ENCODE measurements at places on chromosomes 5 and 9.

DNA sequence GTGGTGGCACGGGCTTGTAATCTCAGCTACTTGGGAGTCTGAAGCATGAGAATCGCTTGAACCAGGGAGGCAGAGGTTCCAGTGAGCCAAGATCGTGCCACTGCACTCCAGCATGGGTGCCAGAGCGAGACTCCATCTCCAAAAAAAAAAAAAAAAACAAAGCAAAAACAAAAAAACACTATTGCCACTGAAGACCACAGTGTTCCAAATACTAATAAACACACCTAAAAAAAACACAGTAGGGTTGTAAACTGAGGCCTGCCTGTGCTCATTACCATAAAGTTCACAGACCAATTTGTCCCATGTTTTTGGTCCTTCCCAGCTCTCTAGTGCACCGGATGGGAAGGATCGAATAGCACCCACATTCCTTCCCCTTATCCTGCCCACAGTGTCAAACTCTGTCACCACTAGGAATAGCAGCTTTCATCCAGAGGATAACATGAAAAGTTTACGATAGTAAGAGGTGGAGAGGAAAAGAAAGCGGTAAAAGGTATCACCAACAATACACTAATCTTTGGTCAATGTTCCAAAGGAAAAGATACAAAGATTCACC lies 49.2 kb downstream of the MYO10 start:
- DNase-seq, result no peak

DNA sequence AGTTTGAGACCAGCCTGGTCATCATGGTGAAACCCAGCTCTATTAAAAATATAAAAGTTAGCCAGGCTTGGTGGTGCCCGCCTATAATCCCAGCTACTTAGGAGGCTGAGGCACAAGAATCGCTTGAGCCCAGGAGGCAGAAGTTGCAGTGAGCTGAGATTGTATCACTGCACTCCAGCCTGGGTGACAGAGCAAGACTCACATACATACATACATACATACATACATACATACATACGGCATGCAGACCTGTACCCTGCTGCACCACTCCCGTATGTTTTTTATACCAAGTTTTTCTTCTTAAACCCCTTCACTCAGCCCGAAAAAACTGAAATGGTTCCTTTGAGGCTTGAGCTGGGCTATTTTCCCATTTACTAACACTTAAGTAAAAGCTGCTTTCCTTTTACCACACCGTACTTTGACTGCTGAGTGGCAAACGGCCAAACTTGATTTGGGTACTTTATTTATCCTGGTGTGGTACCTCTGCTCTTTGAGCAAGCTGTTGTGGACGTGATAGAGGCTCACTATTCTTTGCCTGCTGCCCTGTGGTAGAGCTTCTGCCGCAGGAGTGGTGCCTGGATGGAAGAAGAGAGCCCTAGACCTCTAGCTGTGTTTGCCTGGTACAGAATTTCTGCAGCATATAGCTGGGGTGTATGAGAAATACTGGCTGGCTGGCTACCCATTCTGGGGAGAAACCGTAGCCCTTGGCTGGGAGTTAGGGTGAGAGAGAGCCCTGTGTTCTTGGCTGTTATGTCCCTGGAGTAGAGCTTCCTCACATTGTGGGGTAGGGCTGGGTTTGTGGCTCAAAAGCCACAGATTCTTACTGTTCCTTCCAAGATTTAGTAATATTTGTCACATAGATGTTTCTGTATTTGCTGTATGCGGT lies 19.4 kb downstream of the IPO11 start:
- no peak for DNase-seq

DNA sequence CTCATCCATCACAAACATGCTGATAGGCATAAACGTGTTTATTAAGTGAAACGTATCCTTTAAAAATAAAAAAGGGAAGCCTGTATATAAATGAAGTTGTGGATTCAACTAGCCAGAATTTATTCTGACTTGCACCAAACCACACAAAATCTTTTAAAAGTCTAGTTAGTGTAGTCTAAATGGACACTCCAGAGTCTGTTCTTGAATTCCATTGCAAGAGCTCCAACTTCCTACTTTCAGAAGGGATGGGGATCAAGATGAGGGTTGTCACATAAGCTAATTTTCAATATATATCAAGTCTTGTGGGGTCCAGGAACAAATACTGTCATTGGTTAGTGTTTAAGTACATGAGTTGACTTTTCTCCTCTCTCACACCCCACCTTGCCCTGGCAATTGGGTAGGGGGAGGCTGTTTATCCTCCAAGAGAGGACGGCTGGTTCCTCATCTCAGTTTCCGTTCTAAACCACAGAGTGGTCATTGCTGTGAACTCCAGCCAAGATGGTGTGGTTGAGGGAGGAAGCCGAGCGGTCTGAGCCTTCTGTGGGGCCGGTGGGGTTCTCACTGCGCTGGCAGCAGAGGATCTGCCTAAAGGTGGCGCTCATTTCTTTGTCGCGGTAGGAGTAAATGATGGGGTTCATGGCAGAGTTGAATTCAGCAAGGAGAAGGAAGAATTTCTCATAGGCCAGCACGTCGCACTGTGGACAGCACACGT lies 163.2 kb downstream of the LPAR1 start:
- no peak for DNase-seq

GRCh38 chr9:105413525-105413924 lies 34.3 kb upstream of the FSD1L start:
- DNase-seq, result peak; percentile 28

- DNase-seq, result no peak
These were observed 39.0 kb downstream of the RAPGEF1 start for GRCh38 chr9:131700765-131701435.

DNA sequence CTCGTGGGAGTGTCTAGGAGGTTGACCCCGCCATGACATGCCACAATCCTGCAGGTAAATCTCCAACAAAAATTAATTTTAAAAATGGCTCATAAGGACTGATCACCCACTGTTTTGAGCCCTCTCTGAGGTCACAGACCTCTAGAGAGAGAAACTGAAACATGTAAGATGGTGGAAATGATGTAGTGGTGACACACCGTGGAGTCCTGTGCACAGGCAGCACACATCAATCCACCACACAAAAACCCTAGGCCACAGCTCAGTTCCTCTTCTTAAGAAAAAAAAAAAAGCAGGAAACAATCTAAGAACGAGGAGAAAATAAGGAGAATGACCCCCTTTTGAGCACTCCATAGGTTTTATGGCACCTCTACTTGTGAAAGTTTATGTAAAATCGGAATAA lies 93.8 kb upstream of the FAM120A start:
- DNase-seq, result no peak

- DNase-seq, result no peak
These were observed 51.2 kb upstream of the BARHL1 start for GRCh38 chr9:132531195-132531594.

DNA sequence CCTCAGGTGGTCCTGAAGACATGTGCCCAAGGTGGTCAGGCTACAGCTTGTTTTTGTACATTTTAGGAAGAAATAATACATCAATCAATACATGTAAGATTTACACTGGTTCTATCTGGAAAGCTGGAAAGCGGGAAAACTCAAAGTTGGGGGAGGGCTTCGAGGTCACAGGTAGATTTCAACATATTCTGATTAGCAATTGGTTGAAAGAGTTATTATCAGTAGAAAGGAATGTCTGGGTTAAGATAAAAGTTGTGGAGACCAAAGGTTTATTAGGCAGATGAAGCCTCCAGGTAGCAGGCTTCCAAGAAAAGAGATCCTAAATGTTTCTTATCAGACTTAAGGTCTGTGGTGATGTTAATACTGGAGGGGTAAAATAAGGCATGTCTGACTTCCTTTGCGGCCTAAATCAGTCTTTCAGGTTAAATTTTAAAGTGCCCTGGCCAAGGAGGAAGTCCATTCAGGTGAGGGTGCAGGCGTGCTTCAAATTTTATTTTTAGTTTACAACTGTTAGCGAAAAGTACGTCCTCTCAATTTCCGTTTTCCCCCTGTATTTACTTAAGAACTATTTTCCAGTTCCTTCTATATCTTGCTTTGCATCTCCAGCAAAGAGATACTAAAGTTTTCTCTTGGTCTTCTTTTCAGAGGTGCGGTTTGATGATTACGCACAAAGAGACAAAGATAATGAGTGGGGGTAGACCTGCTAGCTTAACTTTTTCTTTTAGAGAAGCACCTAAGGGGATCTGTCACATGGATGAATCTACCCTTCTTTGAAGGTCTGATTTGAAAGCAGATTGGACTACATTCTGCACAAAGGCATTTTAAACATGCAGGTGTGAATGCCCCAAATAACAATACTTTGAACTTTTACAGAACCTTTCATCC lies 578.6 kb downstream of the RAB3C start:
- no peak for DNase-seq

GRCh38 chr9:121720311-121721057 lies 69.0 kb downstream of the DAB2IP start:
- DNase-seq, result no peak

GRCh38 chr5:154390096-154390495 lies 55.7 kb upstream of the SAP30L start:
- peak; percentile 85 for DNase-seq

- DNase-seq, result peak; percentile 19
These were observed 146.4 kb upstream of the TNC start for GRCh38 chr9:115264313-115264712.

DNA sequence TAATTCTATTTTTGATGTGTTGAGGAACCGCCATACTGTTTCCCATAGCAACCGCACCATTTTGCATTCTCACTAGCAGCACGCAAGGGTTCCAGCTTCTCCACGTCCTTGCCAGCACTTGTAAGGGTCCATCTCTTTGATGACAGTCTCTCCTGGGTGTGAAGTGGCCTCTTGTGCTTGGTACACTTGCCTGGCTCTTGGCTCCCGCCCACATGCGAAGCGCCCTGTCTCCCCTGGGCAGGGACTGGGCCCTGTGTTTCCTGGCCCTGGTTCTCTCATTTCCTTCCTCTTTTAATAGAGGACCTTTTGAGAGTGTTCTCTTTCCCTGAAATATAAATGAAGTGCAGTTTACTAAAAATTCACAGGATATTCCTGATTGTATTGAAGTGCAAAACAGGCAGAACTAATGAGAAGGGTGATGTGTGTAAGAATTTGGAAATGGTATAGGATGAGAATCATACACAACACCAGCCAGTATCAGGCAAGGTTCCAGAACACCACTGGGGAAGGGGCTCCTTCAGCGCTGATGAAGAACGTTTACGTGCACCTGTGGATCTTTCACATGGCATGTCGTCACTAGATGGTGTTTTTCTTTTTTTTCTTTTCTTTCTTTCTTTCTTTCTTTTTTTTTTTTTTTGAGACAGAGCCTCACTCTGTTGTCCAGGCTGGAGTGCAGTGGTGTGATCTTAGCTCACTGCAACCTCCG lies 73.0 kb downstream of the EHMT1 start:
- no peak for DNase-seq

DNA sequence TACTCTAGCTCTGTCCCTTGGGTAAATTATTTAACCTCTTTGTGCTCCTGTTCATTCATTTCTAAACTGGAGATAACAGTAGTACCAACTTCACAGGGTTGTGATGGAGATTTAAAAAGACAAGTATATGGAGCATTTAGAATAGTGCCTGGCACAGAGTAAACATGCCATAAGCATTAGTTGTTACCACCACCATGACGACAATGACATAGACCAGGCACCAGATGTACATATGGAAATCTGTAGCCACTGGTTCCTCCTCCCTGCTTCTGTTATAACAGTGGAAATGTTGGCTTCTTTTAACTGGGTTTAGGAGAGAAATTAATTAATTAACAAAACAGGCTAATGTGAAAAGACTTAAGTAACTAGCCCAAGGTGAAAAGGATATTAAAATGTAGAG lies 217.5 kb downstream of the DENND1A start:
- no peak for DNase-seq

DNA sequence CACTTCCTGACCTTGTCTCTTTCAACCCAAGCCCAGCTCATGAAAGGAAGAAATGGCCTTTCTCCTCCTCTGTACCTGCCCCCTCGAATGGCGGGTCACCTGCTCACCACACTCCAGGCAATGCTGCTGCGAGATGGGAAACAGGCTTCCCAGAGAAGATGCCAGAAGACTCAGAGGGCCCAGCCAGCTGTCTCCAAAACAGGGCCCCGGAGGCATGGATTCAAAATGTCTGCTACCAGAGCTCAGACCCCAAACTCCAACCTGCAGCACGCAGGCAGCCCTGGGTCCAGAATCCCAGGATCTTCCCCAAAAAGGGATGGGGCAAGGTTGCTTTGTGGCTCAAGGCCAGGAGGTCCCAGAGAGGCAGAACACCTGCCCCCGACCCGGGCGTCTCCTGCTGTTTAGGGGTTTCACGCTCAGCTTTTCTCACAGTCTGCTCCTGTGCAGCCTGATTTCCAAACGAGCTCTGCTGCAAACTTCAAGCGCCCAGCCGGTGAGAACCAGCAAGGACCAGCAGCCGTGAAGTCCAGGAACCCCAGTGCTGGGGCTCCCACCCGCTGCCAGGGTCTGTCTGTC lies 42.5 kb downstream of the VAV2 start:
- no peak for DNase-seq

DNA sequence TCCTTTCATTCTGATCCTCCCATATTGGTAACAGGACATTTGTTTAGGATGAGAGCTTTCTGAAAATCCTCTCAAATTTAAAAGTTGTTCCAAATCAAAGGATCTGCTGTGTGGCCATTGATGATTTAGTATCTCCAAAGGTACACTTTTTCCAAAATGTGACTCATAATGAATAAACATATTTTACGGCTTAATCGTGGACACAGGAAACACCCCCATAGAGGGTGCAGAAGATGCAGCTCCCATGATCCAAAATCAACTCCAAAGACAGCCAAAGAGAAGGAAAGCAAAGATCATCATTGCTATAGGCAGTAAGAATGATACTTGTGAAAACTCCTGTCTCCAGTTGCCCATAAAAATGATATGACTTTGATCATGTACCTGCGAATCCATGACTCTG lies 239.7 kb downstream of the PIK3R1 start:
- no peak for DNase-seq

- DNase-seq, result no peak
These were observed 585.0 kb downstream of the KIF4B start for GRCh38 chr5:155598552-155598951.

DNA sequence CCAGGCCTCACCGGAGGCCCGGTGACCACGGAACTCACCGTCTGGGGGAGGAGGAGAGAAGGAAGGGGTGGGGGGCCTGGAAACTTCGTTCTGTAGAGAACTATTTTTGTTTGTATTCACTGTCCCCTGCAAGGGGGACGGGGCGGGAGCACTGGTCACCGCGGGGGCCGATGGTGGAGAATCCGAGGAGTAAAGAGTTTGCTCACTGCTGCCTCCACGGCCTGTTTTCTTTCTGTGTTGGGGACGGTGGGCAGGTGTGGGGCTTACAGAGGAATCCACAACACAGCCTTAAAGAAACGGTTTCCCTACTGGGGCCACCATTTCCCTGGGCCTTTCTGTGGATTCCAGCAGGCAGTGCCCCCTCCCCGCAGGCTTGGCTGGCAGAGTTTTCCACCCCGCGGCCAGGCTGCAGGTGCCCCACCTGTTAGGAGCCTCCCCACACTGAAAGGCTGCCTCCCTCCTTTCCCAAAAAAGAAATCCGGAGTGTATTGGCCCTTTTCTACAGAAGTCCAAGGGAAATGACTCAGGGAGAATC lies 80.8 kb downstream of the NTNG2 start:
- no peak for DNase-seq

GRCh38 chr9:18014556-18014955 lies 435.7 kb downstream of the SH3GL2 start:
- no peak for DNase-seq

GRCh38 chr5:149386166-149386565 lies 7.1 kb upstream of the IL17B start:
- no peak for DNase-seq

Measured in brain microvascular endothelial cell (primary cell).